ENCODE measurements at places on chromosomes 16 and 17.

DNA sequence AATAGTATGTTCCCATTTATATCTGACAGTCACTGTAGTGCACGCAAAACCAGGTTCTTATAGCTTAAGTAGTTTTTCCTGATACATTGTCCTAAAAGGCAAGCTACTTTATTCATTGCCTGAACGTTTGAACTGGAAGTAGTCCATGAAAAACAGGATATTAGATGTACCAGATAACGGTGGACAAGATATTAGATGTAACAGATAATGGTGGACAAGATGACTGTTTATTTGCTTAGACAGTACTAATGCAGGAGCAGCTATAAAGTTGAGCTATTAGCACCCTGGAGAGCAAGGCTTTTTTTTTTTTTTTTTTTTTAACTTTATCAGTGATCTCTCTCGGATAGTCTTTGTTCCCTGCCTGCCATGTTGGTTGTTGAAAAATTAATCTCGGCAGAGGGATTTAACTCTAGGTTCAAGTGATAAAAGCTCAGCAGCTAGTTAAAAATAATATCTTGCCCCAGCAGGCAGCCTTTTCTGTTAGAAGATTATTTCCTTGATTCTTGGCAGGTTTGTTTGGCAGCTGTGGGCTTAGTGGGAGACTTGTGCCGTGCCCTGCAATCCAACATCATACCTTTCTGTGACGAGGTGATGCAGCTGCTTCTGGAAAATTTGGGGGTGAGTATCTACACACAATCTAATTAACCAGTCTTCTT, 17.3 kb upstream of the TBKBP1 start:
- no peak for DNase-seq

DNA sequence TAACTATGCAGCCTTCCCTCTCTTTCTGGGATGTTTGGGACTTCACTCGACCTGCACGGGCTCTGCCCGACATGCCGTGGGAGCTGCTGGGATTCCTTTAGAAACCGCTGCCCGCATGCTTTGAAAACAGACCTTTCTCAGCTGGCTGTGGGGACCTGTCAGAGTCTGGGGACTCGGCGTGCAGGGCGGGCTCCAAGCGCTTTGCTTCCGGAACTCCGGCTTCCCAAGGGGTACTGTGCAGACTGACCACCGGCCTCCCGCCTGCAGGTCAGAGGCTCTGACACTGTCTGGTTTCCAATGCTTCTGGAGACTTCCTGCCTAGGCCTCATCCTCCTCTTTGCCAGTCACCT, 11.8 kb downstream of the PRSS27 start:
- no peak for DNase-seq

GRCh38 chr16:72848028-72848400, 199.9 kb downstream of the ZFHX3 start:
- no peak for DNase-seq

DNA sequence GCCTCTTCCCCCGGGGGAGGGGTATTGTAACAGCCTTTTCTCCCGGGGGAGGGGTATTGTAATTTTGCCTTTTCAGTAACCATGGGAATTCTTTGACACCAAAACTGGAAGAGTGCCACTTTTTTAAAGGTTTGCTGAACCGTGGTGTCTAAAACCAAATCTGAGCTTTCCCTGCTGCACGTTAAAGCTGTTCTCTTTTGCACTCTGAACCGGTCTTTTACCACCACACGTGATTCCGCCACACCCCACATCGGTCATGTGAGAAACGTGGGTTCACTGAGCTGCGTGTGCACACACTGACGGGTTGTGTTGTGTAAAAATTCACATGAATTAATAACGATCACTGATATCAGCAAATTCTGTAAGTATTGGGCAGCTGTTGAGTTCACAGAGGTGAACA, 9.2 kb upstream of the ACSF3 start:
- no peak for DNase-seq

DNA sequence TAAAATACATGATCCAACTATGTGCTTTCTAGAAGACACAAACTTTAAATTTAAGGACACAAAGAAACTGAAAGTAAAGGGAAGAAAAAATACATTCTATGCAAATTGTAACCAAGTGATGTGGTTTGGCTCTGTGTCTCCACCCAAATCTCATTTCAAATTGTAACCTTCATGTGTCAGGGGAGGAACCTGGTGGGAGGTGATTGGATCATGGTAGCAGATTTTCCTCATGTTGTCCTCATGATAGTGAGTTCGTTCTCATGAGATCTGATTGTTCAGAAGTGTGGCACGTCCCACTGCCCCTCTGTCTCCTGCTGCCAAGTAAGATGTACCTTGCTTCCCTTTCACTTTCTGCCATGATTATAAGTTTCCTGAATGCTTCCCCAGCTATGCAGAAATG, 15.0 kb downstream of the OR1A1 start:
- DNase-seq, result no peak

- no peak for DNase-seq
Observed at GRCh38 chr16:86285938-86286921, 224.1 kb upstream of the FOXF1 start.

GRCh38 chr17:82246365-82247181, 17.7 kb downstream of the SLC16A3 start:
- peak; percentile 65 for DNase-seq

GRCh38 chr17:71790791-71791190, 330.0 kb upstream of the SOX9 start:
- DNase-seq, result no peak

GRCh38 chr16:4096509-4096908, 19.7 kb downstream of the ADCY9 start:
- no peak for DNase-seq

- no peak for DNase-seq
Observed at GRCh38 chr17:43531955-43532354, 14.2 kb downstream of the ETV4 start.

- DNase-seq, result no peak
Observed at GRCh38 chr17:35991075-35991474, 4.5 kb upstream of the CCL14 start.

DNA sequence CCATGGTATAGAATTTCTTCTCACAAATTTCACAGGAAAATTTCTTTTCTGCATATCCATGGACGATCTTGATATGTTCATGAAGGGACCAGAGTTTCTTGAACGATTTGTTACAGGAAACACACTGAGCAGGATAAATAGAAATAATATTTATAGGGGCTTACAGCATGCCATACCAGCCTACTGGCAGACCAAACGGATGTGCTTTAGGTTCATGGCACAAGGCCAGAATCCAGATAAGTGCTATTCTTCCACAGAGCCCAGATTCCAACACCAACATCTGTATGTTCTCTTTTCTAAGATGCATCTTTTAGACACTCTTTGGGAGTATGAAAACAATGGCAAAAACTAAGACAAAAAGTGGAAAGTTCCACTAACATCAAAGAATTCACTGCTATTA, 49.3 kb downstream of the ZNF652 start:
- DNase-seq, result no peak

DNA sequence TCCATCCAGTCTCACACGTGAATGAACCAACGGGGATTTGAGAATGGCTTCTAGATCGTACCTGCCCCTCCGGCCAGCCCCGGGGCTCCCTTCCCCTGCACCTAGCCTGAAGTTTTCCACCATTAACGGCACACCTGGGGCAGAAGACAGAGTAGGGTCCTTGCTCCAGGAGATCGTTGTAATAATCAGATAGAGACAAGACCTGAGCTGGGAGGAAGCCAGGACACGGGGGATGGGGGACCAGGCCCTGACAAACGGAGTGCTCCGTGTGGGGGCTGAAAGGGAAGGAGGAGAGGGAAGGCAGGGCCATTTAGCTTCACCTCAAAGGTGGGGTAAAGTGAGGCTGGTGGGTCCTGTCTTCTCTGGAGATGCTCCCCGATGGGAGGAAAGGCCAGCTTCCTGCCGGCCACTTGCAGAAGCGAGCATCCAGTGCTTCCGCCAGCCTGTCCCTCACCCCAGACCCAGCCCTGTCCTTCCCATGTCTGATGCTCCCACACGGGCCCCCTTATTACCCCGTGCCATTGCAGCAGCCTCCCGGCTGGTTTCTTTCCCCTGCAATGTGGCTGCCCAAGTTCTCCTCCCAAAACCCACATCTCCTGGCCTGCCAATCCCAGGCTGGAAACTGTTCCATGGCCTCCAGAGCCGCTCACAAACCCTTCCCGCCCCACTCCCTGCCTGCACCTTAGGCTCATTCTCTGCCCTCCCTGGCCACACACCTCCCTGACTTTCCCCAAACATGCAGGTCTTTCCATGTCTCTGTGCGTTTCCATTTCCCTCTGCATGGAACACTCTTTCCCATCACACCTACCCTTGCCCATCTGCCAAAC, 79.3 kb downstream of the MRC2 start:
- DNase-seq, result no peak

GRCh38 chr16:4332083-4332482, 16.2 kb downstream of the GLIS2 start:
- DNase-seq, result no peak

DNA sequence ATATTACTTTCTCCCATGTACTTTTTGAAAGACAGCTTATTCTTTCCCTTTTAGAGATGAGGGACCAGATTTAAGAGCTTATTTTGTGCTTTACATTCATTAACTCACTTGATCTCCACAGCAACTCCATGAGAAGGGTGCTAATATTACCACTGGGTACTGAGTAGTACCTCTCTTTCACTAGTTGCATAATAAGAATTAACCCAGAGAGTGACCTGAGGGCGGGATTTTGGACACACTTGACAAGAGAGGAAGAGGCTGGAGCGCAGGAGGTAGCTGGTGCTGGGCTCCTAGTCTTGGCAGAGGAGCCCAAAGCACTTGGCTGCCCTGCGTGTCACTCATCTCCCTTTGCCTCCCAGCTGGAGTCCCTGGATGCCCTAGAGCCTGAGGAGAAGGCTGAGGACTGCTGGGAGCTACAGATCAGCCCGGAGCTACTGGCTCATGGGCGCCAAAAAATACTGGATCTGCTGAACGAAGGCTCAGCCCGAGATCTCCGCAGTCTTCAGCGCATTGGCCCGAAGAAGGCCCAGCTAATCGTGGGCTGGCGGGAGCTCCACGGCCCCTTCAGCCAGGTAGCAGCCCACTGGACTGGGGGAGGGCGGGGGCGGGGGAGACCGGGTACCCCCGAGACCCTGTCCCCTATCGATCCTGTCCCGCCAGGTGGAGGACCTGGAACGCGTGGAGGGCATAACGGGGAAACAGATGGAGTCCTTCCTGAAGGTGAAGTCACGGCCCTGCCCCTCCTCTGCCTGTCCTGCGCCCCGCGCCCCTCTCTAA, 1.7 kb upstream of the MAZ start:
- no peak for DNase-seq

GRCh38 chr17:83161298-83162034, 82.1 kb downstream of the METRNL start:
- DNase-seq, result peak; percentile 86

All from fibroblast of villous mesenchyme (primary cell).